ENCODE measurements at places on chromosomes 6 and 20.

- DNase-seq, result no peak
Observed at GRCh38 chr6:57307850-57308249, 9.6 kb upstream of the PRIM2 start.

DNA sequence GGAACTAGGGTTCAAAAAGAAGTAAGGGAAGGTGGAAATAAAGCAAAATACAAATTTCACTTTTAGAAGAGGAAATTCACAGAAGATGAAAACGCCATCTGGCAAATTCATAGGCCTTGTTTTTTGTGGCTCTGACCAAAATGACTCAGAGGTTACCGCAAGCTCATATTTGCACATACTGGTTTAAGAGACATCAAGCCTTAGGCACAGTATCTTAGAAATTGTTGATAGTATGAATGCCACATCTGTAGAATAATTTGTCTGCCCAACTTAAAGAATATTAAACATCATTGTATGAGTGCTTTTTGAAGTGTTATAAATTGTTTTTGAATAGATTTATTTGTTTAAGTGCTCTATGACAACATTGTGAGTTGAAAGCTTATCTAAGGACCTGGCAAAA lies 10.6 kb downstream of the TAAR1 start:
- no peak for DNase-seq

GRCh38 chr6:45469663-45470062 lies 91.9 kb upstream of the SUPT3H start:
- DNase-seq, result no peak

DNA sequence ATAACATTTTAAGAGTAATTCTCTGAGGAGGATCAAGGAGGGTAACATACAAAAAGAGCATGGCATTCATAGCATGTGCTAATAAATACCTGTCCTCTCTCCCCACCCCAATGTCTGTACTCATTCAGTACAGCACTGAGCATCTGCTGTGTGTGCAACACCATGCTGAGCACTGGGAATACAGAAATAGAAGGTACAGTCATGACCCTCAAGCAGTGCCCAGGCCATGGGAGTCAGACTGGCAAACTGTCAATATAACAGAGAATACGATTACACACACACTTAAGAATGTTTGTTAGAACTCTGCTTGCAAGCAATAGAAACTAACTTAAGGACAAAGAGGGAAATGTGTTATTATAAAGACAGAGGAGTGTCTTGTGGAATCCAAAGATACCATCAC lies 24.7 kb upstream of the ZFAND3 start:
- DNase-seq, result no peak

GRCh38 chr6:36947570-36948351 lies 6.8 kb upstream of the PI16 start:
- no peak for DNase-seq

- no peak for DNase-seq
Observed at GRCh38 chr6:167464177-167464576, 139.3 kb downstream of the TTLL2 start.

GRCh38 chr6:133608620-133609019 lies 280.3 kb upstream of the TCF21 start:
- DNase-seq, result no peak
